ENCODE measurements at places on chromosomes 5 and 9.

DNA sequence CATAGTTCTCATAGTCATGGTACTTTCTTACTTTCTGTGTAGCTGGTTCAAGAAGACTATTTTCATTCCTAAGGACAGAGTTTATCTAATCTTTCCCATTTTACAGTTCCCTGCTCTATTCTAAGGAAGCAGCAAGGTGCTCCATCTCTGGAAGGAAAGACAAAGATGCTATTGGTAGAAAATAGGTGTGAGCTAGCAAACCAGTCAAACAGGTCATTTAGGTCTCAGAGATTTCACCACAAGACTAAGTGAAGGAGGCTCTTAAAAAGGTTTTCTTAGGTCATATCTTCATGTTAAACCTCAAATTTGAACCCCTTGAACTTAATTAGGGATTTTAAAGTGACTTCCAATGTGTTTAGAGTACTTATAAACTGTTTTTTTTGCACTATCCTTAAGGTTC lies 62.6 kb downstream of the ADAMTSL1 start:
- no peak for DNase-seq

DNA sequence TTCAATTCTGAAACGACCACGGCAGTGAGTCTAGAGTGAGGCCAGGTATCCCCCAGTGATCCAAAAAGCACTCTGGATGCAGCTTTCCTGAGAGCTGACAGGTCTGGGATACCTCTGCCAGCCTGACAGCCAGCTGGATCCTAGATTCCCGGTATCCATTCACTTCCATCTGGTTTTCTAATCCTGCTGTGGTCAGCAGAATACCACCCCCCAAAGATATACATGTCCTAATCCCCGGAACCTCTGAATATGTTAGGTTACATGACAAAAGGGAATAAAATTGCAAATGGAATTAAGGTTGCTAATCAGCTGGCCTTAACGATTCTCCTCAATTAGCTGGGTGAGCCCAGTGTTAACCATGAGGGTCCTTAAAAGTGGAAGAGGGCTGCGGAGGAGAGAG lies 1.4 kb upstream of the ZNF79 start:
- DNase-seq: no peak

- no peak for DNase-seq
Measured at GRCh38 chr9:1049641-1050040, 516 bp upstream of the DMRT2 start.

GRCh38 chr5:995318-995717 lies 13.3 kb upstream of the NKD2 start:
- DNase-seq: no peak

GRCh38 chr9:13962006-13962405 lies 351.9 kb downstream of the NFIB start:
- DNase-seq: no peak

DNA sequence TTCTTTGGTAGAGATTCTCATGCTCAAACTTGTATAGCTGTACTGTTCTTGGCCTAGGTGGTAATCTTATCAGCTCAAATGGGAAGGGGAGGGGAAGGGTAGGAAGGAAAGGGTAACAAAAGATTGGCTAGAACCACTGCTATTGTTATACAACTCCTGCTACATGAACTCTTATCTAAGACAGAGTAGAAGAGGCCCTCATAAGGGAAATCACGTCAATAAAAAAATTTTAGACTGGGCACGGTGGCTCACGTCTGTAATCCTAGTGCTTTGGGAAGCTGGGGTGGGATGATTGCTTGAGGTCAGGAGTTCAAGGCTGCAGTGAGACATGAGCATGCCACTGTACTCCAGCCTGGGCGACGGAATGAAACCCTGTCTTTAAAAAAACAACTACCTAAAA lies 15.9 kb downstream of the STOM start:
- no peak for DNase-seq

- no peak for DNase-seq
Measured at GRCh38 chr5:131495536-131496399, 139.3 kb downstream of the RAPGEF6 start.

DNA sequence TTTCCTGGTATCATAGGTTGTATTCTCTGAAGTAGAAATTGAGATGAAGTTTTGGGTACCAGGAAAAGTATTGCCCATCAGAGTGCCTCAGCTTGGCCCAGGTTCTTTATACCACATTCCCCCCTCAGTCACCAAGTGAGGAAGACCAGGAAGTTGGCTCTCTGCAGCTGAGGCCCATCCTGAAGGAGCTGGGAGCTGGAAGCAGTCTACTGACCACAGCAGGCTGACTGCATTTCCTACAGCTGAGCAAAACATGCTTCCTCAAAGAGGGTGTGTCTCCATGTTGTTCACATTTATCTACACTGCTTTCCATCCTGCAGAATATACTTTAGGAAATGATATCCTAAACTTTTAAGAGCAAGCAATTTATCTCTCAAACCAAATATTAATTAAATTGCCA lies 654.6 kb downstream of the ELAVL2 start:
- no peak for DNase-seq

DNA sequence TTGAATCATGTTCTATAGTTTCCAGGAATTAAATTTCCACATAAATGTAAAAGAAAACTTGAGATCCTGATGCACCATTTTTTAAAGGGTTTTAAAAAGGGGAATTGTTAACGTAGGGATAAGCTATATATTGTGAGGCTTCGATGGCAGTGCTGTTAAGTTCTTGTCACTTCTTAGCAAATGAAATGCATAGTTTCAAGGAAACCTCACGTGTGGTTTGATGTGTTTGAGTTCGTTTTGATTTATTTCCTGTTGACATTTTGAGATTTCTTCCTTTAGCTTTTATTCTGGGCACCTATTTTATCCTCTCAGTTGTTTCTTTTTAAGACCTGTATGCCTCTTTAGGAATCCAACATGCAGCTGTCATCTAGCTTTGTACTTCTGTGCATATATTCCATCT lies 301.0 kb downstream of the DOCK8 start:
- DNase-seq: no peak

GRCh38 chr9:22210936-22211335 lies 201.8 kb upstream of the CDKN2B start:
- DNase-seq: no peak

DNA sequence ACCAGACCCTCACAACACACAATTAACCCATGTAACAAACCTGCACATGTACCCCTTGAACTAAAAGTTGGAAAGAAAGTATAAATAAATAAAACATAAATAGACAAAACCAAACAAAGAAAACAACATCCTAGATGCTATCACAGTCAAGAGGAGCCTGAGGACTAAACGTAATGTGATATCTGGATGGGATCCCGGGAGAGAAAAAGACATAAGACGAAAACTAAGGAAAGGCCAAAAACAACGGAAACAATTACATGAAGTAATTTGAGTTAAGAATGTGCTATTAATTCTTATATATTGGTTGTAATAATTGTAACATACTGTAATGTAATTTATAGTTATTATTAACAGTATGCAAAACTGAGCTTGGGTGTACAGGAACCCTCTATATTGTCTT lies 793.9 kb downstream of the SEMA5A start:
- no peak for DNase-seq

DNA sequence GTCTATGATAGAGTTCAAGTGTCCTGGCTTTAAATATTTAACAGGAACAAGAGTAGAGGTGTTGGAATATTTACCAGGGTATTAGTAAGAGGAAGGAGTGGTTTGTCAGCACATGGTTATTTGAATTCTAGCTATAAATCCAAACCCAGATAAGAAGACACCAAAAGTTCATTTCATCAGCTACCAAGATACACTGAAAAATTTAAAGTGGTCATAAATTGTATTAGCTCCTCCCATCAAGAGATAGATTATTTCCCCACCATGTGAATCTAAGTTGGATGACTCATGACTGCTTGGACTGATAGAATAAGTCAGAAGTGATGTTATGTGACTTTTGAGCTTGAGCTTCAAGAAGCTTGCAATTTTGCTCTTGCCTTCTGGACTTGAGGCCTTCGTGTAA lies 72.1 kb upstream of the GRAMD2B start:
- DNase-seq: no peak

Measured in frontal cortex (tissue), 4 donors.